ENCODE measurements at places on chromosomes 16 and 17.

DNA sequence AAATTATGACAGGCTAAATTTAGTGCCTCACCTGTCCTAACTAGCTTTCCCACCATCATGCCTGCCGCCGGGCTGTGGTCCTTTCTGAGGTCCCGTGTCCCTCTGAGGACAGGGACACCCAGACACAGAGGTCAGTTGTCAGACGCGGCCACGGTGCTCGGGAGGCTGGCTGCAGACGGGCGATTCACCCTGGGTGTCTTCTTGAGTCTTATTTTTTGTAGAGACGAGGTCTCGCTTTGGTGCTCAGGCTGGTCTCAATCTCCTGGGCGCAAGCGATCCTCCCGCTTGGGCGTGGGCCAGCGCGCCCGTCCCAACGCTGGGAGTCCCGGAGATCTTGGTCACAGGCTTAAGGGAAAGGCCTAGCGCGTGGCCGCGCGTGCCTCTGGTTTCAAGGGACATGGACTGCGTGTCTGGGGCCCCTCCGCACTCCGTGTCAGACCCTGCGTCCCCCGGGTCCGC is 797 bp upstream of the RAB11FIP3 start:
- H3K27ac ChIP-seq = peak overlapping the region; percentile 80
- no peaks in the 10 kb centered on the region for H3K27me3 ChIP-seq
- DNase-seq = no peak
- H3K4me3 ChIP-seq = peak overlapping the region; percentile 65

DNA sequence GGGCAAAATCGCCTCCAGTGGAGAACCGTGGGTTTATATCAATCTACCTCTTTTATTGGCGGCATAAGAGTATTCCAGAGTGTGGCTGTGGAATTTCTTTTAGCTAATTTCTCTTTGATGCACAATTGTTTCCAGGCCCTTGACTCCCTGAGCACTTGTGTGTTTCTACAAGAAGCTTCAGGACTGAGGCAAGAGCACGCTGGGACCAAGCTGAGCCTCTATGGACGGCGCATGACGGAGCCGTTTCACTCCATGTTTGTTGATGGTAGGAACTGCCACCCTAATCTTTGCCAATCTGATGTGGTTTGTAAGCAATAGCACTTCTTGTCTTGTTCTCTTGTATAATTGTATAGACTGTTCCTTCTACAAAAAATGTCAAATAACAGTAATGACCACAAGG is 11.2 kb upstream of the ANKRD40CL start:
- no peaks in the 10 kb centered on the region for H3K27me3 ChIP-seq
- DNase-seq = no peak
- no peak overlapping the region for H3K27ac ChIP-seq

DNA sequence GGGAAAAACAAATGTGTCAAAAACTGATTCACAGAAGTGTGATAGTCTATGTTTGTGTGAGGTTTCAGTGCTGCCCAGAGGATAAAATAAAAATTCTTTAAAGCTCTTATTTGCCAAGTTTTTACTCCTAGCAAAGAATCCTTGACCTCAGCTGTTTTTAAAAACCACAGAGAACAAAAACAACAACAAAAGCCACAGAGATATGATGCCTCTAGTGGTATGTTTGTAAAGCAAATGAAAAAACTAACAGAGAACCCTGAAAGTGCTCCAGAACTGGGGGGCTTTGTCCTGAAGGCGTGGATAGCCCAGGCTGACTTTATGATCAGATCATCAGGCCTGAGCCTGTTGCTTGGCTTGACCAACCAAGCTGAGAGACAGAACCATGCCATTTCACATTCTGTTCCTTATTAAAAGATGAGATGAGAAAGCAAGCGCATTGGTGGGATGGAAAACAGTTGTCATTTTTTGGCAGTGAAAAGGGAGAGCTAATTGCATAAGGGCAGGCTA is 411.0 kb downstream of the CPPED1 start:
- H3K4me3 ChIP-seq = no peak overlapping the region
- H3K36me3 ChIP-seq = no peaks in the 10 kb centered on the region
- H3K4me1 ChIP-seq = no peaks in the 10 kb centered on the region

GRCh38 chr17:81313776-81314397 is 18.8 kb upstream of the SLC38A10 start:
- no peak overlapping the region for H3K4me3 ChIP-seq
- no peaks in the 10 kb centered on the region for H3K4me1 ChIP-seq
- H3K36me3 ChIP-seq = no peaks in the 10 kb centered on the region
- H3K27ac ChIP-seq = no peak overlapping the region
- DNase-seq = no peak
- H3K27me3 ChIP-seq = no peaks in the 10 kb centered on the region

GRCh38 chr17:64459284-64459747 is 10.4 kb downstream of the MILR1 start:
- no peak overlapping the region for H3K4me3 ChIP-seq
- no peak for DNase-seq
- no peaks in the 10 kb centered on the region for H3K27me3 ChIP-seq
- peaks cover 17% of the 10 kb centered on the region for H3K4me1 ChIP-seq
- no peak overlapping the region for H3K27ac ChIP-seq

DNA sequence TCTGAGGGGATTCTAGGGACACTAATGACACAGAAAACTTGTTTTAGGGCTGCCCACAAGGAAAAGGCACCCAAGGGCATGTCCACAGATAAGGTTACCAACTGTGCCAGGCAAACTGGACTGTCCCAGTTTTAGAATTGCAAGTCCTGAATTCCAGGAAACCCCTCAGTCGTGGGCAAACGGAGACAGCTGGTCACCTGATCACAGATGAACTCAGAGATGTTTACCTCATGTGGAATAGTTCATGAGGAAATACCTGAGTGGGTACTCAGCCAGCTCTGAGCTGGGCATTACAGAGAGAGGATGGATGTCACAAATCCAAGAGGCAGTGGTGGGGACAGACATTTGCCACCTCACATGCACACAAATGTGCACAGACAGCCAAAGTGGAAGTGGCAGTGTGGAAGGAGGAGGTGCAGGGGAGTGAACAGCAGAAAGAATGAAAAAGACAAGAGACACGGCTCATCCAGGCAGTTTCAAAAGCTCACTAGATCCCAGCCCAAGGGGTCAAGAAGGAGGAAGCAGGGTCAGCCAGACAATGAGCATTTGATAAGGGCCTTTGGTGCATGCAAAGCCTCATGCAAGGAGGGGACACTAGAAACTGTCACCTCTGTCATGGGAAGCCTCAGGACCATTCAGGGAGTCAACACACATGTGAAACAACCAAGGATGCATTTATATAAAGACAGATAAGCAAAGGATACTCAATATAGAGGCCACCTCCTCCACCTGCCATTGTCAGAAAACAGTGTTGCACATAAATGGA is 24.8 kb downstream of the TTLL6 start:
- no peaks in the 10 kb centered on the region for H3K27me3 ChIP-seq
- no peaks in the 10 kb centered on the region for H3K36me3 ChIP-seq
- no peaks in the 10 kb centered on the region for H3K4me1 ChIP-seq
- H3K27ac ChIP-seq = no peak overlapping the region

DNA sequence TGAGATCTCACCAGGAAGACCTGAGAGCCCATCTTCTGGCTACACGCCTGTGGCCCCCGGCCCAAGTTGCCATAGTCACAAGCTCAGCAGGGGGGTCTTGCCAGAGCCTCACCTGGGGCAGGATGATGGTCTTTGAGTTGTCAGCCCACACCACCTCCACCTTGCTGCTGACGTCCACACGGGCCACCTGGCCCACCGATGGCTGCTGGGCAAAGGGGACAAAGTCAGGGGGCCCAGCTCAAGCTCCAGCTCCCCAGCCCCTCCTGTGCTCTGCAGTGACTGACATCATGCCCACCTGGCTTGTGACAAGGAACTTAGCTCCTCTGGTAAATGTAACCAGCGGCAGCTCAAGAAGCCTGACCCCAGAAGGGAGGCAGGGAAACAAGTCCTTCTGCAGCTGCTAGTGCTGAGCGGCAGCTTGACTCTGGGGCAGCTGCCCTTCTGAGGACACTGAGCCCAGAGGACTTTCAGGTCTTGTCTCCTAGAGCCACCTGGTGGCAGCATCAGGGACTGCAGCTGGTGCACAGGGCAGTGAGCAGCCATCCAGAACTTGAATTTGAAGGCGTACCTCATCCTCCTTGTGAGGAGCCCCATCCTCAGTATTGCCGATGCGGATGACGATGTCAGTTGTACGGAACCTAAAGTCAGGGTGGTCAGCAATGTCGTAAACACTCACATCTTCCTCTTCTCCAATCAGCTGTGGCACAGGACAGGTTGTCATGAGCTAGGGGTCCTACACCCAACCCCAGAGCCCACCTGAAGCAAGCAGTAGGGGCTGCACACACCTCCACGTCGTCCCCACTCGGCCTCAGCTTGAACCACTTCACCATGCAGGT is 13.5 kb downstream of the SPHK1 start:
- DNase-seq = peak; percentile 76
- H3K4me3 ChIP-seq = no peak overlapping the region
- no peak overlapping the region for H3K27ac ChIP-seq
- H3K36me3 ChIP-seq = peaks cover 75% of the 10 kb centered on the region
- no peaks in the 10 kb centered on the region for H3K4me1 ChIP-seq

DNA sequence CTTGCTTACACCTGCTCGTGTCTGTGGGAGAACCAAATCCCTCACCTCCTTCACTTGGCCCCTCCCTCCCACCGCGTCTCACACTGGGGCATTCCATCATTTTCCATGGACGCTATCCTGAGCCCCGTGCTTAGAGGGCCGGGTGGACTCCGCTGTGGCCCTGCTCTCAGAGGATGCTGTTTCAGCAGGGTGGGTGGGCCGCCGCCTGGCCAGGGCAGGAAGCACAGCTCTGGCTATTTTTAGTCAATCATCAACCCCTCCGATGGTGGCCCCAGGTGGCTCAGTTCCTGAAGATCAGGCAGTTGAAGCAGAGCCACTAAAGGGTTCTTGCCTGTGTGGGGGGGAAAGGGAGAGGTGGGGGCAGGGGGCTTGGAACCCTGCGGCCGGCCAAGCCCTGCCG is 230.3 kb downstream of the ENGASE start:
- no peaks in the 10 kb centered on the region for H3K27me3 ChIP-seq
- no peak overlapping the region for H3K27ac ChIP-seq
- DNase-seq = no peak
- no peaks in the 10 kb centered on the region for H3K4me1 ChIP-seq

- H3K4me1 ChIP-seq = no peaks in the 10 kb centered on the region
- H3K27me3 ChIP-seq = no peaks in the 10 kb centered on the region
- no peak overlapping the region for H3K27ac ChIP-seq
- peak; percentile 26 for DNase-seq
- H3K36me3 ChIP-seq = peaks cover 12% of the 10 kb centered on the region
- no peak overlapping the region for H3K4me3 ChIP-seq
These were observed 276.5 kb downstream of the XYLT1 start for GRCh38 chr16:17194190-17194780.

- no peaks in the 10 kb centered on the region for H3K27me3 ChIP-seq
- H3K36me3 ChIP-seq = no peaks in the 10 kb centered on the region
- H3K4me3 ChIP-seq = no peak overlapping the region
- no peak for DNase-seq
These were observed 931.4 kb upstream of the SOX9 start for GRCh38 chr17:71189493-71189831.

DNA sequence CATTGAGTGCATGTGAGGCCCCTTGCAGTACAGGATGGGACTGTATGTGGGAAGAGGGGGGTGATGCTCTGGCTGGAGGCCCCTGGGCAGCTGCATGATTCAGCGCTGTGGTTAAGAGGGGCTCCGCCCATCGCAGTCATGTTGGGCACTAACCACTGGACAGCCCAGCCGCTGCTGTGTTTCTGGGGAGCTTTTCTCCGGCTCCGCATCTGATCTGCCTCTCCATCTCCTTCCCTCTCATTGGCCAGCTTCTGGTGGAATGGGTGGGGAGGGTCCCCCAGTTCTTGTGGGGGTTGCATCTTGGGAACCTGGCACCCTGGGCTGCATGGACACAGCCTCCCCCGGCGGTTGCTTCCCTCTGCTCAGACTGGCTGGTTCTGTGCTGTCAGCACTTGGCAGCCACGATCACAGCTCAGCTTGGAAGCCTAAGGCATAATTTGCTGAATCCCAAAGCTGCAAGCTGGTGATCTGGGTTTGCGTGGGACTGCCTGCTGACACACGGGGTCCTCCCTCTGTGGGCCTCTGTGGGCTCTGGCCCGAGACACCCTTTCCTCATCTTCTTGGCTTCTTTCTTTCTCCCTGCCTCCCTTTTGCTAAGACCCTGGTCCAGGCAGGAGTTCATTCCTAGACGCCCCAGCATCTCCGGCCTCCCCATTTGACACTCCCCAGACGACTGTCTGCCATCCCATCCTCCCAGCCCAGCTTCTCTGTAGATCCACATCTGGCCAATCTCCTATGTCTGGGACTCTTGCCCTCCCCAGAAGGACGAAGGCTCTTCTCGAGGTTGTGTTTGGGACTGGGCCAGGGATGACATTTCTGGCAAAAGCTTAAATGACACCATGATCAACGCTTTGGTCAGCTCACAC is 168.3 kb downstream of the SEC14L1 start:
- no peak overlapping the region for H3K4me3 ChIP-seq
- H3K36me3 ChIP-seq = no peaks in the 10 kb centered on the region
- H3K27ac ChIP-seq = no peak overlapping the region
- no peaks in the 10 kb centered on the region for H3K4me1 ChIP-seq

- DNase-seq = peak; percentile 69
- H3K36me3 ChIP-seq = no peaks in the 10 kb centered on the region
- peaks cover 20% of the 10 kb centered on the region for H3K4me1 ChIP-seq
- H3K27me3 ChIP-seq = no peaks in the 10 kb centered on the region
- no peak overlapping the region for H3K27ac ChIP-seq
These were observed 2.4 kb upstream of the BCKDK start for GRCh38 chr16:31105677-31106213.

DNA sequence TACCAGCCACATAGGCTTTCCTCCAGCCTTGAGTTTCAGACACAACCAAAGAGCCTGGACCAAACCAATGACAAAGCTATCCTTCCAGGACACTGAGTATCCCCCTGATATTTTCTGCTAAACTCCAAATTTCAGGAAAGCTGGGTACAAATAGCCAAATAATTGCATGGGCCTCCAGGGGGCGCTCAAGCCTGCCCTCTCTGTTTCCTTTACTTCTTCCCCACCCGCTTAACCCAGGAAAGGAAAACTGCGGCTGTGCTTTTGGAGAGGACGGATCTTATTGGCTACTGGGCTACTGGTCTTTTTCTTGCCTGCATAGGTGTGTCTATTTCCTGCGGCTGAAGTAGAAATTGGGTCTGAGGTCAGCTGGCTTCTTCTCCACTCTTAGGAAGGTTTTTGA is 30.1 kb downstream of the GNGT2 start:
- H3K27me3 ChIP-seq = no peaks in the 10 kb centered on the region
- no peaks in the 10 kb centered on the region for H3K36me3 ChIP-seq
- H3K27ac ChIP-seq = no peak overlapping the region
- peak; percentile 57 for DNase-seq
- H3K4me3 ChIP-seq = no peak overlapping the region
- H3K4me1 ChIP-seq = peaks cover 4% of the 10 kb centered on the region

- no peaks in the 10 kb centered on the region for H3K27me3 ChIP-seq
- H3K4me3 ChIP-seq = no peak overlapping the region
- no peak overlapping the region for H3K27ac ChIP-seq
- H3K4me1 ChIP-seq = no peaks in the 10 kb centered on the region
These were observed 245.0 kb upstream of the IRX5 start for GRCh38 chr16:54685682-54686081.

Data from CD4-positive, alpha-beta memory T cell (primary cell).